ENCODE measurements at places on chromosomes 4 and X.

GRCh38 chr4:150501009-150501727 lies 80.8 kb upstream of the MAB21L2 start:
- peak; percentile 80 for DNase-seq

- no peak for DNase-seq
These were observed 25.4 kb downstream of the ELOVL6 start for GRCh38 chr4:110172972-110173371.

DNA sequence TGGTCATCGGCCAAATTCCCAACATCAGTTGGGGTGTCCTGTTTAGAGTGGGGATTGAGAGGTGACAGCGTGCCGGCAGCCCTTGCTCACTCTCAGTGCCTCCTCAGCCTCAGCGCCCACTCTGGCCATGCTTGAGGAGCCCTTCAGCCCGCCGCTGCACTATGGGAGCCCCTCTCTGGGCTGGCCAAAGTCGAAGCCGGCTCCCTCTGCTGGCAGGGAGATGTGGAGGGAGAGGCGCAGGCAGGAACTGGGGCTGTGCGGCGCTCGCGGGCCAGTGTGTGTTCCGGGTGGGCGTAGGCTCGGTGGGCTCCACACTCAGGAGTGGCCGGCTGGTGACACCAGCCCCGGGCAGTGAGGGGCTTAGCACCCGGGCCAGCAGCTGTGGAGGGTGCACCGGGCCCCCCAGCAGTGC lies 7.1 kb upstream of the CENPU start:
- DNase-seq, result no peak

DNA sequence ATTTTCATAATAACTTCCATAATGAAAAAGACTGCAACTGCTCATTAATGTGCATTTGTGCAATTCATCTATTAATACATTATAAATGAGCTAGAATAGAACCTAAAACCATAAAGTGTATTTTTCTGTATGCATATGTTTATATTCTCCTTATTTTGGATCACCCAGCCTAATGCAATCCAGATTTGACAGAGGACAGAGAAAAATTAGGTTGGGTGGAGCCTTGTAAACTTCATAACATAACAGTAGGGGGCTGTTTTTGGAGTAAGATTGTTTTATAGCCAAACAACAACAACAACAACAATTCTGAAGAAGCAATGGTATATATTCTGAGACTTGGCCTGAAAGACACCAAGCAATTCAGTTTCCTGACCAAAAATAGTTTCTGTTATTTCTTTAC lies 615.3 kb upstream of the SLIT2 start:
- no peak for DNase-seq

GRCh38 chr4:10684631-10685030 lies at the start of gene CLNK:
Gene CLNK (minus strand): TSS chr4:10684768. CDS start chr4:10667869, 16,899 bp downstream.
- DNase-seq, result no peak

- DNase-seq, result no peak
These were observed 331.1 kb upstream of the CPEB2 start for GRCh38 chr4:14671146-14671545.

- DNase-seq, result no peak
These were observed 766.9 kb upstream of the PCDH10 start for GRCh38 chr4:132382243-132382642.

GRCh38 chrX:50579955-50580354 lies 109.3 kb upstream of the DGKK start:
- peak; percentile 22 for DNase-seq

DNA sequence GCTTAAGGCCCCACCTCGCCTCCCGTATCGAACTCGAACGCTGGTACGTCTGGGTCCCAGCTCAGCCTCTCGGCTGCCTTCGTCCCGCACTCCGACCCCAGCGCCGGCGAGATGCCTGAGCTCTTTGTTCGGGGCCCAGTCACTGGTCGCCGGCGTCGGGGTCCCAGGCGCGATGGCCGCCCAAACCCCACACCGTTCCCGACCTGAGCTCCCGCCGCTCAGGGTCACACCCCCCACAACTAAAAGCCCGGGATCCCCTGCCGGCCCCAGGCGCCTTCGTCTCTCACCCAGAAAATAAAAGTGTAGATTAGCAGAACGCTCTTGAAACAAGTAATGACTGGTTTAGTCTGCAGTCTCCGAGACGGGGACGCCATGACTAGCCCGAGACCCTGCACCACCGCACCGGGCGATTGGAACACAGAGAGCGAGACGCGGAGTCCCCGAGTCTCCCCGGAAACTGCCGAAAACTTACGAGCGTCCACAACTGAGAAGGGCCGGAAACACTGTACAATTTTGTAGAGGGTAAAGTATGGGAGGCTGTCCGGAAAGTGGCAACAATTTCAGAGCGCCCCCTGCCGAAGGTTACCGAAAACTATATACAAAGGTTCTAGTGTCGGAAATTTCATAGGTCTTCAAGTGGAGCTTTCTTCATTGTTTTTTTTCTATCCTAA lies at the start of gene TSPAN6:
Gene TSPAN6, minus strand, starts transcription at position 486 of the 671 bp plus-strand sequence. Its CDS starts 112 bp downstream, at position 374.
- DNase-seq, result peak; percentile 72

DNA sequence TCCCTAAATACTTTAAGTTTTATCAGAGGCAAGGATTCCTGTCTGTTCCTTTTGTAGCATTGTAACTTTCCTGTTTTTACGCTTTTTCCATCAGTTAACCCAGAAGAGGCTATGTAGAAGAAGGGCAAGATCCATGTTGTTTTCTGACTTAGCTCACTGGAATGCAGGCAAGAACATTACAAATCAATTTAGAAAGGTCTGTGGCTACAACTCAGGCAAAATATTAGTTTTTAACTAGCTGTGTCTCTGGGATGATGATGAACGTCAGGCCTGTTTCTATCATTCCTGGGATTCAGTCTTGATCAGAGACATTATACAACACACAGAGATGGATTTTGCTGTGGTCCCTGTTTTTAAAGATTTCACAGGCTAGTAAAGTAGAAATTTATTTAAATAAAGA lies 813.0 kb upstream of the POU3F4 start:
- DNase-seq, result peak; percentile 6

GRCh38 chr4:155607481-155607880 lies 59.2 kb upstream of the GUCY1A1 start:
- no peak for DNase-seq

DNA sequence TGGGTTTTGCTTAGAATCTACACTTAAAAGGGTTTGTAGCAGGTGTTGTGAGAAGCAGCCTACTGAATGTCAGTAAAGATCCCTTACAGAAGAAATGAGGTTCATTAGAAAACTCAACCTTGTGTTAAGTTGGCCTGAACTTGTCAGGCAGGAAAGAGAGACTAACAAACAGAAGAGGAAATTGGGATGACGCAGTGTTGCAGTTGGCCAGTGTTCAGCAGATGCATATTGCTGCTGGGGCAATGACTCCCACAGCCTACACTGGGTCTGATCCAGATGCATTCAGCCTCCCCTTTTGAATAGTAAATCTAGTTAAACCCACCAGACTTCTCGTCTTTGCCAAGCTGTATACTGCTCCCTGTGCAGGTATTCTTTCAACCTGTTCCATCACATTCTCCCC lies 409.4 kb downstream of the UBE2NL start:
- DNase-seq, result no peak

DNA sequence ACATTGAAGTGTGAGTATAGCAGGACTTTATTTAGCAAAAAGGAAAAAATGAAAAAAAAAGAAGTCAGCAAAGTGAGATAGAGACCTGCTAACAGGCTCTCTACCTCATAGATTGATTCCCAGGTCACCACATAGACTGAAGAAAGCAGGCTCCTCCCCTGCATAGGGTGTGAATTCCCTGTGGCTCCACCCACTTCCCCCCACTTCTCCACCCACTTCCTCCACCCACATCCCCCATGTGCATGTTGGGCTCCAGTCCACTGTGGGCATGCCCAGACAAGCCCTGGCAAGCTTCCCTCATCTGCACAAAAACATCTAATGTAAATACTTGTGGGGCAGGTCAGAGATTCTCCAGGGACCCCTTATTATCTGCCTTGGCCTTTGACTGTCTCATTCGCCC lies 97.8 kb downstream of the TMEM47 start:
- peak; percentile 2 for DNase-seq

DNA sequence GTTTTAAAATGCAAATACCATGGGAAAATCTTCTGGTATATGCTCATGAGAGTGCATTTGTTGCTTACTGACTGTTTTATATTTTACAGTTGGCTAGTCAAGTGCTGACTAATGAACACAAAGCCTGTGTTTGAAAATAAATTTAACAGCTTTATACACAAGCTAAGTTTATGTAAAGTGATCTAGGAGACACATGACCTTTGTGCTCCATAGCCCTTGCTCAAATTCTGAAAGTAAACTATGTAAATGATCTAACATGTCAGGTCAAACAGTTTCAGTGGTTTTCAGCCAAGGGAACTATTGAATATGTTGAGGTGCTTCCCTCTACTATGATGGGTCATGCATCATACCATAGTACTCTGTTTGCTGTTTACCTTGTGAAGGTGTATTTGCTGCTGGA lies 36.7 kb downstream of the DIAPH2 start:
- no peak for DNase-seq

DNA sequence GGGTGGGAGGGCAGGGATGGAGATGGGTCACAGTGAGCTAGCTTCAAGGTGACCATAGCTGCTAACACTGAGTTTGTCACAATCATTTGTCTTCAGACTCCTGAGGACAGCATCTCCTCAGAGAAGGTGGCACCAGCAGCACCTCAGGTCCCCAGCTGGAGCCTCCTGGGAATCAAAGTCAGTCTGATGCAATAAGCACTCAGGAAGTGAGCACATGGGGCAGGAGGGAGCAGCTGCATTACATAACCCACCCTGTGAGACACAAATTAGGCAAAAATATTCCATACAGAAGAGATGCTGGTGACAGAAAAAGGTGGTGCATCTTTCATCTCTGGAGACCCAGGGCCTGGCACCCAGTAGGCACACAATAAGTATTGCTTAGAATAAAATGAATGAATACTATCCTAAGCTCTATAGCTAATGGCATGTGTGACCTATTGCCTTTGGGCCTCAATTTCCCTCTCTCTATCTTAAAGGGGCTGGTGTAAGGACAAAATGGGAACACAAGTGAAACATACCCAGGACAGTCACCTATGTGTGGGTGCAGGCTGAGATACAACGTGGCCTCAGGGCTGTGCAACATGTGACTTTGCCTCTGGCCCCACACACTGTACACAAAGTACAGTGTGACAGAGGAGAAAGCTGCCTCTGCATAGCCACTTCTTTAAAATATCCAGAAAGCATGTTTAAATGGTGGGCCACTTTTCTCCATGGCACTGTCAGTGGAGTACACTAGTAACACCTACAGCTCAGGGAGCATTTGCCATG lies 37.1 kb downstream of the SLC39A8 start:
- no peak for DNase-seq

DNA sequence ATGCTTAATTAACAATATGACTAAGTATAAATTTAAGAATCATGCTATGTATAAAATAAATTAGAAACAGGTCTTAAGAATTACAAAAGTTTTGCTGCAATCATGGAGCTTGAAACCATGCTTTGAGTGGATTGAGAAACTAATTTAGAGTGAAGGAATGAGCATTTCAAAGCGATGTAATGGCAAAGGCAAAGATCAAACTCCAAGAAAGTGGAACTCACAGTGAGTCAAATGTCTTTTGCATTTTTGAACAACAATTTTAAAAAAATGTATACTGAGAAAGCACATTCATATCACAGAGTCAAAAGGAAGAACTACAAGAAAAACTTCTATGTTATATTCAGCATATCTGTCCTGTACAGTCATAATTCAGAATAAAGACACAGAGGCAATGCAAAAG lies 6.6 kb downstream of the GPRIN3 start:
- DNase-seq, result no peak

- DNase-seq, result no peak
These were observed 91.9 kb downstream of the DNAAF6 start for GRCh38 chrX:107298276-107298675.

Measured in astrocyte (in vitro differentiated cells and primary cell).